ENCODE measurements at places on chromosomes 3 and 15.

GRCh38 chr3:184380185-184380626 is 352 bp downstream of the CHRD start:
- no peaks in the 10 kb centered on the region for H3K36me3 ChIP-seq
- peak; percentile 44 for DNase-seq
- peak overlapping the region; percentile 39 for H3K4me3 ChIP-seq
- H3K27ac ChIP-seq: no peak overlapping the region
- H3K27me3 ChIP-seq: no peaks in the 10 kb centered on the region
- peaks cover 15% of the 10 kb centered on the region for H3K4me1 ChIP-seq

DNA sequence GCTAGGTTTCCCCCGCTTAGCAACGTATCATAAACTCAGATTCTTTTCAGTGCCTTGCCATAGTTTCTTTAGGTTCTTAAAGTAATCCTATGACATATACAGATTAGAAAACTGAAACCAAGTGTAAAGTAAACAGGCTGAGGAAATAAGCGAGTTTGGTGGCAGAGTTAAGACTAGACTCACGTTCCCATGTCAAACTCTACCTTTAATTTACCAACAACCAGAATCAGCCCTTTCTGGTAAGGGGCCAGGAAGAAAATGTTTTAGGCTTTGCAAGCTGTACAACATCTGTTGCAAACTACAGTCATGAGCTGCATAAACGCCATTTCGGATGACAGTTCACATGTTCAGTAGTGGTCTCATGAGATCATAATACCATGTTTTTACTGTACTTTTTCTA is 128.0 kb upstream of the PRICKLE2 start:
- no peaks in the 10 kb centered on the region for H3K4me1 ChIP-seq
- H3K4me3 ChIP-seq: no peak overlapping the region
- H3K27ac ChIP-seq: no peak overlapping the region
- no peak for DNase-seq
- no peaks in the 10 kb centered on the region for H3K27me3 ChIP-seq

GRCh38 chr15:65888981-65889380 is 19.7 kb downstream of the RAB11A start:
- no peak overlapping the region for H3K27ac ChIP-seq
- peaks cover 65% of the 10 kb centered on the region for H3K36me3 ChIP-seq
- peaks cover 12% of the 10 kb centered on the region for H3K4me1 ChIP-seq
- H3K27me3 ChIP-seq: no peaks in the 10 kb centered on the region
- no peak overlapping the region for H3K4me3 ChIP-seq
- no peak for DNase-seq

GRCh38 chr15:34039790-34040113 is 748 bp upstream of the AVEN start:
- H3K4me3 ChIP-seq: peak overlapping the region; percentile 33
- no peaks in the 10 kb centered on the region for H3K36me3 ChIP-seq
- peak overlapping the region; percentile 39 for H3K27ac ChIP-seq
- no peak for DNase-seq
- peaks cover 15% of the 10 kb centered on the region for H3K4me1 ChIP-seq

DNA sequence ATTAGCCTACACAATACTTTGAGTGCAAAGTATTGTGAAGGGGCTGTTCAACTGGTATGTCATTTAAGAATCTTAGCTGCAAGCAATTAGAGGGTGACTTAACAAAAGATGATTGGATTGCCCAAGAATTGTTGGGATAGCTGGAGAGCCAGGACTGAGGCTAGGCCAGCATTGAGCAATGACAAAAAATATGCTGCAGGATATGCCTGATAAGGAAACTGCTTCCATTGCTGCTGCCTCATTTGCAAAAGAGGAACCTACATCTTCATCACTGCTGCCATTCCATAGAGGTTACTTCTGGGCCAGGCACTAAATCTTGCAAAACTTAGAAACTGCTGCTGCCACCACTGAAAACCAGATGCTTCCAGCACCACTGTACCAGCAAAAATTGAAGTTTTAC is 108.0 kb upstream of the TBC1D5 start:
- DNase-seq: no peak
- no peaks in the 10 kb centered on the region for H3K27me3 ChIP-seq
- no peaks in the 10 kb centered on the region for H3K36me3 ChIP-seq
- no peaks in the 10 kb centered on the region for H3K4me1 ChIP-seq
- no peak overlapping the region for H3K27ac ChIP-seq
- H3K4me3 ChIP-seq: no peak overlapping the region

- H3K4me1 ChIP-seq: peaks cover 46% of the 10 kb centered on the region
- no peaks in the 10 kb centered on the region for H3K27me3 ChIP-seq
- no peak overlapping the region for H3K27ac ChIP-seq
- peak; percentile 41 for DNase-seq
- H3K4me3 ChIP-seq: no peak overlapping the region
Observed at GRCh38 chr15:40437752-40438687, 2.7 kb upstream of the BAHD1 start.

DNA sequence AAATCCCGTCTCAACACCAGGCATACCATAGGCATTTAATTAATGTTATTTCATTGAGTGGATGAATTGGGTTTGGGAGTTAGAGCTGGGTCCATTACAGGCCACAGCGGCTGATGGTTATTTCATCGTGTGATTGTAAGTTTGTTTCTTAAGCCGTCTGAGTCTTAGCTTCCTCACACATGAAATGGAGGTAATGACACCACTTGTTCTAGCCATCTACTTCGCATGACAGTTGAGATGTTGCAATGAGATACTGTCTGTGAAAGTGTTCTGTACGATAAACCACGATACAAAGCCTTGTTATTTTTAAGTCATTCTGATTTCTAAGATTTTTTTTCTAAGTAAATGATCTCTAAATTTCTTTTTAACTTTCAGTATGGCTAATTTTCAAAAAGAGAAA is 8.6 kb upstream of the TP63 start:
- no peak overlapping the region for H3K4me3 ChIP-seq
- no peaks in the 10 kb centered on the region for H3K4me1 ChIP-seq
- no peak for DNase-seq

DNA sequence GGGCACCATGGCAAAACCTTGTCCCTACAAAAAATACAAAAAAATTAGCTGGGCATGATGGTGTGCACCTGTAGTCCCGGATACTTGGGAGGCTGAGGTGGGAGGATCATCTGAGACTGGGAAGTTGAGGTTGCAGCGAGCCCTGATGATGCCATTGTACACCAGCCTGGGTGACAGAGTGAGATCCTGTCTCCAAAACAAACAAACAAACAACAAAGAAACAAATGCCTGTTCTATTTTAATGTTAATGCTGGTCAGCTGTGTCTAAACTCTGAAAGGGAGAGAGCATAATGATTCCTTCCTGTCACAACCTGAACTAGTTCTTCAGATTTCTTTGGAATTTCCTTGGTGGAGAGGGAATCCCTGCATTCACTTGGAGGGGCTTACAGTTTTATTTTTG is 413.0 kb upstream of the TBL1XR1 start:
- no peak overlapping the region for H3K4me3 ChIP-seq
- no peaks in the 10 kb centered on the region for H3K27me3 ChIP-seq
- H3K27ac ChIP-seq: no peak overlapping the region
- no peaks in the 10 kb centered on the region for H3K4me1 ChIP-seq

GRCh38 chr3:149087208-149087607 is 875 bp upstream of the HLTF start:
- no peak overlapping the region for H3K4me3 ChIP-seq
- peaks cover 14% of the 10 kb centered on the region for H3K4me1 ChIP-seq
- no peak overlapping the region for H3K27ac ChIP-seq
- DNase-seq: no peak

DNA sequence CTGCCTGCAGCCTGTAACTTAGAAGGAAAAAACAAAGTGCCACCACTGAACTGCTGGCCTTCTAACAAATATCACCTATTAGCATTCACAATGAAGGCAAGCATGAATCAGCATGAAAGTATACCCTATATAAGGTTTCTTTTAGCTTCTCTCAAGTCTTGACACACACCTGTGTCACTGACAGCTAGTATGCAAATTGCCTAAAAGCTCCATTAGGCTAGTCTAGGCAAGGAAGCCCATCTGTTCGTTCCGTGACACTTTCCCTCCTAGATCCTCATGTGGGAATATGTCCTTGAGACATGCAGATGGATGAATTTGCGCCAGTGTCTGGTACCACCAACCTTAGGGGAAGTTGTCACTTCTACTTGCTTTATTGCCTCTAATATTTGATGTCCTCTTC is 129.3 kb downstream of the RBMS3 start:
- DNase-seq: peak; percentile 7
- no peaks in the 10 kb centered on the region for H3K36me3 ChIP-seq
- no peak overlapping the region for H3K4me3 ChIP-seq
- H3K27ac ChIP-seq: no peak overlapping the region
- H3K27me3 ChIP-seq: no peaks in the 10 kb centered on the region
- peaks cover 14% of the 10 kb centered on the region for H3K4me1 ChIP-seq

DNA sequence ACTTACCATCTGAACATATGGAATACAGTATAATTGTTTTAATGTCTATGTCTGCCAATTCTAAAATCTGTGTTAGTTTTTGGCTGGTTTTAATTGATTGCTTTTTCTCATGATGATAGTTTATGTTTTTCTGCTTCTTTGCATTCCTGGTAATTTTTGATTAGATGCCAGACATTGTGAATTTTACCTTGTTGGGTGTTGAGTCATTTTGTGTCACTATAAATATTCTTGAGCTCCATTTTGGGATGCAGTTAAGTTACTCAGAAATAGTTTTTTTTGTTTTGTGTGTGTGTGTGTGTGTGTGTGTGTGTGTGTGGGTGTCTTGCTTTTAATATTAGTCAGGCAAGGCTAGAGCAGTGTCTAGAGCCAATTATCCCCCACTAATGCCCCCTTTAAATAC is 818.8 kb upstream of the NR2F2 start:
- no peak overlapping the region for H3K4me3 ChIP-seq
- H3K27ac ChIP-seq: no peak overlapping the region
- H3K4me1 ChIP-seq: no peaks in the 10 kb centered on the region
- no peaks in the 10 kb centered on the region for H3K27me3 ChIP-seq
- no peak for DNase-seq

DNA sequence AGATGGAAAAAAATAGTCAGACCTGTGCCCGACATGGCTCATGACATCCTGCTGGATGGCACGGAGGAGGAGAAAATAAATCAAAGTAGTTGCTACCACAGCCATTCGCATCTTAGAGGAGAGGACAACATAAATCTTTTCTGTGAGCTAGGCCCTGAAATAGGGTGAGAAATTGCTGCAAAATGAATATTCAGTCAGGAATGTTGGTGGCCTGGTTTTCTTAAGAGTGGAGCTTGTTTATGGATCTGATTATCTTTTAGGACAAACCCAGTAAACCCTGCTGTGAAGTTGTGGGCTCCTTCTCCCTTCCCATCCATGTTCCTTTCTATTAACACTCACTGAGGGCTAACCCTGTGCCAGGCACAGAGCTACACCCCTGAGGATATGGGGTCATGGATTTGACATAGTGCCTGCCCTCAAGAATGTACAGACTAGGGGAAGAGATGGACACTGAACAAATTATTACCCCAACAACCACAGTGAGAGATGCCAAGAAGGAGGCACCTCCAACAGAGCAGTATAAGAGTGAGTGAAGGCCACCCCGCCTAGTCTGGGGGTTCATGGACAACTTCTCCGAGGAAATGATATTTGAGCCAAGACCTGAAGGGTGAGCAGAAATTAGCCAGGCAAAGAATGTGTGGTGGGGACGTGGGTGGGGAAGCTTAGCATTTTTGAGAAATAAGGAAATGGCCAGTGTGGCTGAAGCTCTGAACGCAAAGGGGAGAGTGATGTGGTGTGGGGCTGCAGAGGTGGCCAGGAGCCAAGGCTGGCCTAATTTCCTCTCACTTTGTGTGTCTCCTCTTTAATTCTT is 68.9 kb upstream of the ARL8B start:
- peaks cover 44% of the 10 kb centered on the region for H3K4me1 ChIP-seq
- H3K27me3 ChIP-seq: no peaks in the 10 kb centered on the region
- no peak overlapping the region for H3K27ac ChIP-seq
- DNase-seq: no peak
- no peaks in the 10 kb centered on the region for H3K36me3 ChIP-seq
- H3K4me3 ChIP-seq: no peak overlapping the region

DNA sequence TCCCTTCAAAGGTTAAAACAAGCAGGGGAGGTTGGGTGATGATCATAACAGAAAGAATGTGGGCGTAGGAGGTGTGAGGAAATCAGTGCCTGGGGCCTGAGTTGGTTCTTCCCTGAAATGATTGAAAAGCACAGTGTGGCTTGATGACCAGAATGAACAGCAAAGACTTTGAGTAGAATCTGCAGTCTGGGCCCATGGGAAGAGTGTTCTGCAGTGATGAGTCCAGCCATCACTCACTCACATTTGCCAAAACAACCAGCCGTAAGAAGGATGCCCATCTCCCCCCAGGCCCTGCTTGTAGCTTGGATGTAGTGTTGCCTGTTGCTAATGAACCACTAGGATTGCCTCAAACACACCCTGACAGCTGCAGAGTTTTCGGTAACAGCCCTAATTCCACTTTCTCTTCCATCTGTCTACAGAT is 67.9 kb downstream of the VGLL3 start:
- no peaks in the 10 kb centered on the region for H3K4me1 ChIP-seq
- H3K27ac ChIP-seq: no peak overlapping the region
- H3K36me3 ChIP-seq: no peaks in the 10 kb centered on the region
- no peak for DNase-seq
- no peak overlapping the region for H3K4me3 ChIP-seq

DNA sequence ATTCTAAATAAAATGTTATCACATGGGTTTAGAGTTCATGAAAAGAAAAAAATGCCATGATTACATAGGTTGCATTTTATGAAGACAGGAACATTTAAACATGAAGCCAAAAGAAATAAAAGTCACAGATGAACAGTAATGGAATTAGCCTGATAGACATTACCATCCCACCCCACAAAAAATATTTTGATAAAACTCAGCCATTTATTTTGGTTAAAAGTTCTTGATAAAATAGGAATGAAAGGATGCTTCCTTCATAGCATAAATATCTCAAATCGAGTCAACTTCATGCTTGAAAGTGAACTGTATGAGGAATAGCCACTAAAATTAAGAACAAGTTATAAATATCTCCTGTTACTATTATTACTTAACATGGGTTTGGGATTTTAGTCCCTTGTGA is 101.9 kb upstream of the TMC3 start:
- H3K36me3 ChIP-seq: no peaks in the 10 kb centered on the region
- DNase-seq: no peak
- no peaks in the 10 kb centered on the region for H3K27me3 ChIP-seq
- no peak overlapping the region for H3K27ac ChIP-seq

- H3K36me3 ChIP-seq: no peaks in the 10 kb centered on the region
- no peaks in the 10 kb centered on the region for H3K27me3 ChIP-seq
- no peak for DNase-seq
- no peak overlapping the region for H3K27ac ChIP-seq
- H3K4me3 ChIP-seq: no peak overlapping the region
Observed at GRCh38 chr3:52080830-52081719, 24.7 kb upstream of the DUSP7 start.

DNA sequence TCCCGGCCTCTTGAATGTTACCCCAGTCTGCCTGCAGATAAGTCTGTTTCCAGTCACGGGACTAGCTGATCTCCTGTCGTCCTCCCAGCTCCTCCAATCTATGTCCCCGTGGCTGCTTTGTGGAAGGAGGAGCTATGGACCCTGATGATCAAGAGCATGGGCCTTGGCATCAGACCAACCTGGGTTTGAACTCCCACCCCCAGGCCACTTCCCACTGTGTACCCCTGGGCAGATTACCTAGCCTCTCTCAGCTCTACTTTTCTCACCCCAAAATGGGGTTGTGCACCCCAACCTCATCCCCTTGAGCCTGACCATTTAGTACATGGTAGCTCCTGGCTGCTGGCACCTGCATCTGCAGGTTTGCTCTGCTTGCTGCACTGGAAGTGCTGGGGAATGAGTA is 55.8 kb downstream of the GASK1A start:
- H3K4me3 ChIP-seq: no peak overlapping the region
- no peak for DNase-seq
- H3K4me1 ChIP-seq: no peaks in the 10 kb centered on the region
- no peaks in the 10 kb centered on the region for H3K27me3 ChIP-seq
- no peak overlapping the region for H3K27ac ChIP-seq

- no peaks in the 10 kb centered on the region for H3K36me3 ChIP-seq
- no peaks in the 10 kb centered on the region for H3K27me3 ChIP-seq
- no peak overlapping the region for H3K4me3 ChIP-seq
- DNase-seq: no peak
Observed at GRCh38 chr3:33975463-33975862, 177.0 kb downstream of the PDCD6IP start.

Data from B cell (primary cell).